IMR-90 (cell line): ENCODE measurements at places on chromosomes 16 and 17.

GRCh38 chr16:87297918-87298631, 19.1 kb downstream of the C16orf95 start:
- peak; percentile 10 for DNase-seq

- DNase-seq = peak; percentile 52
These were observed 4.0 kb downstream of the ZFHX3 start for GRCh38 chr16:73043828-73044467.

DNA sequence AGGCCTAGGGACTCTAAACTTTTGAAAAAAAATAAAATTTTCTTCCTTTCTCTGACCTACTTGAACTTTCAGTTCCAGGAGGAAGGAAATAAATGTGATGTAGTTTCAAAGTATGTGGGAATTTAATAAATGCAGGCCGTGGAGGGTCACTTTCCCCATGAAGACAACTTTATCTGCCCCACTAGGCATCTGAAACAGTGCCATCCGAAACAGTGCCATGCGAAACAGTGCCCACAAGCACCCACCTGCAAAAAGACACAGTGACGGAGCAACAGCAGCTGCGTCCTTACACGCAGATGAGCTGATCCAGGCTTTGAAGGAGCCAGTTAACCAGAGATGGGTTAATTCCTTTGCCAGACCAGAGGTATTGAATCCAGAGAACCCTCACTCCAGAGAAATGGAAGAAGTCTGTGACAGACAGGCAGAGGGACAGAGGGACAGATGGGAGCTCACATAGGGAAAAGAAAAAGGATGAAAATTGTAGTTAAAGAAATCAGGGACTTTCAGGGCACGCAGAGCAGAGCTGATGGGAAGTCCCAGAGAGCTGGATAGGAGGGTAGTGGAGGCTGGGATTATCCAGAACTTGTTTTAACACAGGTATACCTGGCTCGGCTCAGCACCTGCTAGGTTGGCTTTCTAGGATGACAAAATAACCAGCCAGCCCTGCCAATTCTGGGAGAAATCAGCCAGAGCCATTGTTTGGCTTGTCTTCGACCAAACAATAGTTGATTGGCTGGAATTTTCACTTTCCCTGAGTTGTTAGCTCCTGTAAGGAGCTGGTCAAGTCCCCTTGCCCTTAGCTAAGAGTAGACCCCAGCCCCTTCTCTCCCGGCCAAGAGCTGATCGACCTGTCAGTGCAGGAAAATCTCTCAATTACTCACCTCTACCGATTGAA, 17.1 kb upstream of the HOXB13 start:
- no peak for DNase-seq

DNA sequence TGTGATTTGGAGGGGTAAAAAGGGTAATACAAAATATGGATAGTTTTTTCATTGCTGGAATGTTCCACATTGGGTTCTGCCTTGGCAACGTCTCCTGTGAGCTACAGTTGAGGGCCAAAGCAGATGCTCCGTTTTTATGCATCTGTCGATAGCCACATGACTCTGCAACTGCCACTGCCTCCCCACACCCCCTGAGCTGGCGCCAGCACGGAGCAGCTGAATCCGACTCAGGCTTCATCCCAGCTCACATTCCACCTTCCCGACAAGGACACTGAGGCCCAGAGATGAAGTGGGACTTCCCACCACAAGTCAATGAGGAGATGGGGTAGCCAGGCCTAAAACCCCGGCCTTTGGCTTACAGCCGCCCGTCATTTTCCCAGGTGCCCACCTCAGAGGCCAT, 334.1 kb downstream of the CDH13 start:
- DNase-seq = no peak

GRCh38 chr16:80883816-80884215, 79.4 kb upstream of the CDYL2 start:
- no peak for DNase-seq

- DNase-seq = no peak
These were observed 14.3 kb downstream of the ZP2 start for GRCh38 chr16:21197112-21197511.

GRCh38 chr17:6047966-6048365, 22.2 kb upstream of the WSCD1 start:
- DNase-seq = no peak

DNA sequence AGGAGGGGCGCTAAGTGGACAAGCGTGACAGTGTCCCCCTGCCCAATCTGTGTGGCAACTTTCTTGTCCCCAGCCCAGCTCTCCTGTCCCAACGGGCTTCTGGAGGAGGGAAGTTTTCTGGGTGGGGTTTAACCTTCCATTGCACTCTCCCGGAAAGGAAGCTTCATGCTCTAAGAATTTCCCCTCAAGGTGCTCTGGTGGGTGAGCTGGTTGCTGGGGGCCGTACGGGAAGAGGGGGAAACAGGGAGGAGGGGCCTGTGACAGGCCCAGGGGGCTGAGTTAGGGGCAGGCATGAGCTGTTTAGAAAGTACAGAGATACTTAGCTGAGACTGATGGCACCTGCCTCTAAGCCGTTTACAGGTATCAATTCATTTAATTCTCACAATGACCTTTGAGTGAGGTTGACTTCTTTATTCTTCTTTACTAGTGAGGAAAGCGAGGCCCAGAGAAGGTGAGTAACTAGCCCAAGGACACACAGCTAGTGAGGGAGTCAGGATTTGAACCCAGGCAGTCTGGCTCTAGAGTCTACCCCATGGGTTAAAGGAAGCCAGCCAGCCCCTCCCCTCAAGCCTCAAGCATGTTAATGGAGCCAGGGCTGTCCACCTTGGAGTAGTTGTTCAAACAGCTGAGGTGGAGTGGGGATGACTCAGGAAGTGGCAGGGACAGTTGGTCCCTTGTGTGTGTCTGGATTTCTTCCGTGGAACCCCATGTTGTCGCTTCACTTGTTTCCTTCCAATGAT, 18.9 kb downstream of the ADGRG1 start:
- DNase-seq = no peak

DNA sequence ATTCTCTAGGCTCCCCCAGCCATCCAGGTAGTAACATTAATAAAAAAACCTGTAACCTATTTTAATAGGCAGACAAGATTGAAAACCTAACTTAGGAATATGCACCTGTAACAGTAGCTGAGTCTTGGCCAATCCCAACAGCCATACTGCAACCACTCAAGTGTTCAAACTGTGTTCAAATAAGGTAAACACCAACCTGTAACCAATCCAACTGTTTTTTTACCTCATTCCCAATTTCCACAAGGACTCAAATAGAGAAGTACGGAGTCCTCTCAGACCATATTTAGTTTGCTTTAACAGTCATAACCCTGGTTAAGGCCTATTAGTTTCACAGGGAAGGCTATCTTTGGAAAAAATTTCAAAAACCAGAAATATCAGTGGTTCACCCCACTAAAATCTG, 40.4 kb upstream of the NOS2 start:
- DNase-seq = no peak

DNA sequence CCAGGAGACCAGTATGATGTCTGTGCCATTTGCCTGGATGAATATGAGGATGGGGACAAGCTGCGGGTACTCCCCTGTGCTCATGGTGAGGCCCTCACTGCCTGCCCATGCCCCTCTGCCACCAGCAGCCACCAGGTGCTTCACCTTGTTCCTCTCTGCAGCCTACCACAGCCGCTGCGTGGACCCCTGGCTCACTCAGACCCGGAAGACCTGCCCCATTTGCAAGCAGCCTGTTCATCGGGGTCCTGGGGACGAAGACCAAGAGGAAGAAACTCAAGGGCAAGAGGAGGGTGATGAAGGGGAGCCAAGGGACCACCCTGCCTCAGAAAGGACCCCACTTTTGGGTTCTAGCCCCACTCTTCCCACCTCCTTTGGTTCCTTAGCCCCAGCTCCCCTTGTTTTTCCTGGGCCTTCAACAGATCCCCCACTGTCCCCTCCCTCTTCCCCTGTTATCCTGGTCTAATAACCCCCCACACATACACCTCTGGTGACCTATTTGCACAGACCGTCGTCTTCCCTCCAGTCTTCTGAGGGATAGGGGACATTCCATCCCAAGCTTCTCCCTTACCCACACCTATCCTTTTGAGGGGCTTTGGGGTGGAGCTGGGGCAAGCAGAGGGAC, 3.7 kb downstream of the PFN1 start:
- no peak for DNase-seq

DNA sequence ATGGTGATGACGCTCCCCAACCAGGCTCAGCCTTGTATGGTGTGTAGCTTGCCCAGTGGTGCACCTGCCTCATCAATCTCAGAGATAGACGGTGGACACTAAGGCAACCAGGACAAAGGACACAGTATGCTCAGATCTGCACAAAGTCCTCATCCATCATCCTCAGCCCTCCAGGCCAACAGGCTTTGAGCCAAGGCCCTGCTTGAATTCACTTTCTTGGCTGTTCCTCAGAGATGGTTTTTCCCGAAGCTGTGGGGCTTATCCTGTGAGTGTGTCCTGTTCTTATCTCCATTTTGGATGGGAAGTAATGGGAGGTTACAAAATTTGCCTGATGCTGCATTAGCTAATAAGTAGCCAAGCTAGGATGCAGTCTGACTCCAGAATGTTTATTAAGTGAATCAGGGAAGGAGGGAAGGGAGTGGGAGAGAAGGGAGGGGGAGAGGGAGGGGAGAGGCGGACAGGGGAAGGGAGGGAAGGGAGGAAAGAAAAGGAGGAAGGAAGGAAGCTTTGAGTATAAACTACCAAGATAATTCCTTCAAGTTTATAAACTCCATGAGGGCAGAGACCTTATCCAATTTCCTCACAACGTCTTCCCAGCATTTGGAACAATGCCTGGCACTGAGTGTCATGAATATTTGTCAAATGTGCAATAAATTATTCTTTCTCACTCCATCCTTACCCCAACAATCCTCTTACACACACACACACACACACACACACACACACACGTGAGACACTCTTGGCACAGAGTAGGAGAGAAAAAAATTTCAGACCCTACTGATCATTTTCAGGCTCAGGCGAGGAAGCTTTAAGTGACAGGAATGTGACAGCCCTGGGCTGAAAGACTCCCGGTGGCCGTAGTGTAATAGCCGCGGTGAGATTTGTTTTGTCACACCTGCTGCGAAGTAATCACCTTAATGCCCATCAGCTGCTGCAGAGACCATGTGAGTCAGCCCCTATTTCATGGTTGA, 84.3 kb downstream of the BMERB1 start:
- peak; percentile 76 for DNase-seq
